ENCODE measurements at places on chromosomes 5 and 9. TPM values are rescaled to one million over a fixed set of nuclear protein-coding genes. Genes with fewer than 3 reads are reported as not detected.

DNA sequence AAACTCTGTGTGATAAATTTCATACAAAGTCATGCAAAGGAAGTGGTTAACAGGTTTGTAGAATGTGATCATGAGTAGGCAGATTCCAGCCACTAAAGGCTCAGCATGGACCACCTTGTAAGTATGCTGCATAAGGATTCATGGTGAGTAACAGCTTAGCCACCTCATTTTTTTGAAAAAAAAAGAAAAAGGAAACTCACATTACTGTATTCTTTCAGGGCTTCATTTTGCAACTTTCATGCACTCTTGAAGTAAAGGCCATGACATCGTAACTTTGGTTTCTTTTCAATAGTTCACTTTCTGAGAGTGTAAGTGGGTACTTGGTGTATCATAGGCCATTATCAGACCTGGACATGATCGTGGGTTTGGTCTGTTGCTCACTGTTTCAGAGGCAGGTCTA, 175.1 kb downstream of the PCSK1 start:
- no peak overlapping the region for H3K27ac ChIP-seq
- H3K36me3 ChIP-seq = no peaks in the 10 kb centered on the region
- H3K27me3 ChIP-seq = no peaks in the 10 kb centered on the region
- no peak for DNase-seq

DNA sequence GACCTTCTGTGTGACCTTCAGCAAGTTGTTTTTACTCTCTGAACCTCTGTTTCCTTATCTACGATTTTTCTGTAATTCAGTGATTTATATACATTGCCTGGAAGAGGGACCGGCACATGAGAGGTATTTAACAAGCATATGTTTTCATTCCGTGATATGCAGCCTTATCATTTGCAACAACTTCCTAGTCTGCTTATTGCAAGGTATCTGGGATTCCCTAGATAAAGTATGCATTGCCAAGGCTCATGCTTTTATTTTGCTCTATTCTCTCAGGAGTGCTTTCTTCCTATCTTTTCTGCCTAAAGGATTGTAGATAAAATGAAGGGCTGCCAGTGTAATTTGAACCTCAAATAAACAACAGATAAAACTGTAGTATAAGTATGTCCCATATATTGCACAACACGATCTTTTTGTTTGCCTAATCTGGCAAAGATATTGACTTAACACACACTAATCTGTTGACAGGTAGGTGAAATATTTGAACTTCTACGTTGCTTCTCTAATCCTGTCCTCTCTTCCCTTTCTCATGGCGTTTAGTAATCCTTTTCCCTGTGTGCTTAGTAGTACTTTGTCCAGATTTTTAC, 377.2 kb upstream of the TNC start:
- no peak for DNase-seq
- no peaks in the 10 kb centered on the region for H3K27me3 ChIP-seq
- peak overlapping the region; percentile 23 for H3K27ac ChIP-seq
- H3K36me3 ChIP-seq = peaks cover 3% of the 10 kb centered on the region

DNA sequence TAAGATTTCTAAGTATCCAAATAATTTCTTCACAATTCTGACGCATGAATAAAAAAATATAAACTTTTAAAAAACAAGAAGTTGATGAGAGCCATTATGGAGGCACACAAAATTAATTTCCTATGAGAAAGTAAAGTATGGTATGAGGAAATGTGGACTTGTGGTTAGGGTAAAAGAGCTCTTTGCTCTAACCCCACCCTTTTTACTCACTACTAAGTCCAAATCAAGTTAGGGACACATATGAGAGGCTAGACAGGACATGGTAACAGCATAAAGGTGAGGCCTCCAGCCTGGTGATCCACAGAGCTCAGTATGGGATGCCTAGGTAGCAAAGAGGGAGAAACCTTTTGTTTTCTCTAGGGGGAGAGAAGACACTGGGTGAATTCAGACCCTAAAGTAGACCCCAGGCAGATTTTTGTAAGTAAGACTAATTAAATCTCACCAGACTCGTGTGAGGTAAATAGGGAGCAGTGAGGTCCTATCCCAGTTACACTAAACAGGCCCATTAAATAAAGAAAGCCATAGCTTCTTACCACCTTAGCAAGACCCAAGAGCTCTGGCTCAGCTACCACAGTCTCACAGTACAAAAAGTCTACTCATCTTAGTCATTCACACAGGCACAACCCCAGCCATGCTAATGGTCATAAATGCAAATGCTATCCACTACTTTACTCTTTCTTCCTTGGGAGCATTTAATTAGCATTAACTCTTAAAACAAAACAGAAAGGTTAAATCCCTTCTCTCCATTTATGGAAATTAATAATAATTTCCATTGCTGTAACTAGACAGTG, 42.6 kb downstream of the MLLT3 start:
- no peak overlapping the region for H3K4me3 ChIP-seq
- no peak overlapping the region for H3K27ac ChIP-seq

DNA sequence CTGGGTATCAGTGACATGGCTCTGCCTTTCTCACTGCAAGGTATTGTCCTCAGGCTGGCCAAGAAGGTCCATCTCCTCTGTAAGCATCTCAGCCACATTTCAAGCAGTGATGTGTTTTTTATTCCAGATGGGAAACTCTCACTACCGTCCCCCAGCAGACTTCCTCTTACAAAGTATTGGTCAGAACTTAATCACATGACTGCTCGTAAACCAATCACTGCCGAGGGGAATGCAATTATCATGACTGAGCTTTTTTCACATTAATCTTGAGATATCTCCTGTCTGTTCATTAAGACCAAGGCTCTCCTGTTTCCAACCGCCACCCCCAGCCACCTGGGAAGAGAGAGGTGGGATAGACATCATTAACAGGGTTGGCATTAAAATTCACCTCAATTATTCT, 76.4 kb downstream of the BNC2 start:
- no peak overlapping the region for H3K4me3 ChIP-seq
- no peaks in the 10 kb centered on the region for H3K27me3 ChIP-seq
- DNase-seq = no peak

GRCh38 chr9:121671612-121672155, 20.2 kb downstream of the DAB2IP start:
- H3K27me3 ChIP-seq = no peaks in the 10 kb centered on the region
- no peak overlapping the region for H3K4me3 ChIP-seq
- no peak overlapping the region for H3K27ac ChIP-seq
- no peaks in the 10 kb centered on the region for H3K4me1 ChIP-seq
- H3K36me3 ChIP-seq = no peaks in the 10 kb centered on the region
- DNase-seq = no peak

- H3K27me3 ChIP-seq = no peaks in the 10 kb centered on the region
- peaks cover 32% of the 10 kb centered on the region for H3K4me1 ChIP-seq
- no peak overlapping the region for H3K4me3 ChIP-seq
- H3K36me3 ChIP-seq = no peaks in the 10 kb centered on the region
Measured at GRCh38 chr5:171989946-171990712, 16.3 kb downstream of the FBXW11 start.

- H3K27me3 ChIP-seq = no peaks in the 10 kb centered on the region
- no peak overlapping the region for H3K4me3 ChIP-seq
- H3K36me3 ChIP-seq = no peaks in the 10 kb centered on the region
- no peak overlapping the region for H3K27ac ChIP-seq
- H3K4me1 ChIP-seq = no peaks in the 10 kb centered on the region
Measured at GRCh38 chr5:434443-435146, 8.4 kb upstream of the EXOC3 start.

GRCh38 chr9:107894572-107895261, 405.1 kb upstream of the KLF4 start:
- no peak overlapping the region for H3K27ac ChIP-seq
- no peaks in the 10 kb centered on the region for H3K27me3 ChIP-seq
- peaks cover 12% of the 10 kb centered on the region for H3K4me1 ChIP-seq
- DNase-seq = peak; percentile 12
- H3K4me3 ChIP-seq = no peak overlapping the region

DNA sequence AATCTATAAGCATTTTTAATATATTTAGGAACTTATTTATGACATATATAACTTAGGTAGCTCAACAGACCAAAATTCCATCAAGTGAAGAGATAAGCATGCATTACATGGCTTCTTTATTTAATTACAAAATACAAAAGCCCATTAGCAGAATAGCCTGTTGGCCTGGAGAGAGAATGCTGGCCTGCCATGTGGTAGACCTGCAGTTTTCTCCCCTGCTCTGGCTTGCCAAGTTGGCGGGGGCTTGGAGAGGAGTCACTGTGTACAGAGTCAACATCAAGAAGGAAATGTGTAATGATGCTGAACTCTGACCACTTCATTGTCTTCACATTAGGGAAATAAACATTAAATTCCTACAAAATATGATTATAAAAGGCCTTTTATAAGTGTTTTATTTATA, 69.8 kb upstream of the CNTLN start:
- DNase-seq = no peak
- no peak overlapping the region for H3K27ac ChIP-seq
- H3K4me3 ChIP-seq = no peak overlapping the region
- no peaks in the 10 kb centered on the region for H3K36me3 ChIP-seq

- peak; percentile 55 for DNase-seq
- peak overlapping the region; percentile 48 for H3K4me3 ChIP-seq
- H3K36me3 ChIP-seq = no peaks in the 10 kb centered on the region
Measured at GRCh38 chr9:132585954-132586829, 3.8 kb downstream of the BARHL1 start.

- DNase-seq = no peak
- no peak overlapping the region for H3K4me3 ChIP-seq
- H3K36me3 ChIP-seq = no peaks in the 10 kb centered on the region
- no peaks in the 10 kb centered on the region for H3K27me3 ChIP-seq
Measured at GRCh38 chr5:165135565-165135964, 1630.1 kb downstream of the MAT2B start.

DNA sequence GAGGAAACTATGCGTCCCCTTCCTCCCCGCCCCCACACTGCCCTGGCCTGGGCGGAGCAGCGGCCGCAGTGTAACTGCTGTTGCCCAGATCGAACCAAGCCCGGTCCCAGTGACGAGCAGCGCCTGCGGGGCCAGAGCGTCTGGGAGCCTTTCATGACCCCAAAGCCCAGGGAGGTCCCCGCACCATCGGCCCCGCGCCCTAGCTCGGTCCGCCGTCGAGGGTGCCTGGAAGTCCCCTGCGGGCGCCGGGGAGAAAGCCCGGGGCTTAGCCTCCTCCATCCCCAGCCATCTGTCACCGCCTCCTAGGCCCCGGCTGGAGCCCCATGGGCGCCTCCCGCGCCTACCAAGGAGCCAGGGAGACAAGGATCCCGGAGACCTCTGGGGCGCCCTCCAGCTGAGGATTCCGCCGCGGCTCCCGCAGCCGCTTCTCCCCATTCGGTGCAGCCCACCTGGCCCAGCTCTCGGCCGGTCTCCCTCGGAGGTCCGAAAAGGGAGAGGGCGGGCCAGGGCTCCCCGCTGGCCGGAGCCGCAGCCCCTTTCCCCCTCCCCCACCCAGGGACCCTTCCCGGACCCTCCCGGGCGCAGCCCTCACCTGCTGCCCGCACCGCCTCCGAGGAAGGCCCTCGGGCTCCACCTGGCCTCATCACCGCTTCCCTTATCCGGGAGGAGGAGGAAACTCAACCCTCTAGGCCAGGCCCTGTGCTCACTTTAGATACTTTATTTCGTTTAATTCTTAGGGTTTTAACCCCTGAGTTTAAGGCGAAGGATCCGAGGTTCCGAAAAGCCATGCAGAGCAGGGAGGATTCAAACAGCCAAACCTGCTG, 45.6 kb downstream of the APTX start:
- peaks cover 5% of the 10 kb centered on the region for H3K36me3 ChIP-seq
- no peak overlapping the region for H3K27ac ChIP-seq
- no peaks in the 10 kb centered on the region for H3K27me3 ChIP-seq
- peak; percentile 41 for DNase-seq
- no peaks in the 10 kb centered on the region for H3K4me1 ChIP-seq

Gene TMEM38B
- total RNA-seq = 18.1 TPM

Gene KIAA1191
- 87.4 TPM for total RNA-seq

Gene HACD4
- 2.2 TPM for total RNA-seq

Gene WDR36
- 61.1 TPM for total RNA-seq

Gene QRFP
- total RNA-seq = not detected

Measured in GM23338 (cell line).